ENCODE measurements at places on chromosomes 4 and X. TPM values are rescaled to one million over a fixed set of nuclear protein-coding genes. Genes with fewer than 3 reads are reported as not detected.
A peak's percentile ranks its signal among the peaks of the same experiment; 100 is the strongest.

GRCh38 chr4:24856586-24856985, 56.3 kb downstream of the CCDC149 start:
- no peak for DNase-seq

- no peak for DNase-seq
These were observed 416.6 kb upstream of the MAGEB18 start for GRCh38 chrX:25721564-25721963.

DNA sequence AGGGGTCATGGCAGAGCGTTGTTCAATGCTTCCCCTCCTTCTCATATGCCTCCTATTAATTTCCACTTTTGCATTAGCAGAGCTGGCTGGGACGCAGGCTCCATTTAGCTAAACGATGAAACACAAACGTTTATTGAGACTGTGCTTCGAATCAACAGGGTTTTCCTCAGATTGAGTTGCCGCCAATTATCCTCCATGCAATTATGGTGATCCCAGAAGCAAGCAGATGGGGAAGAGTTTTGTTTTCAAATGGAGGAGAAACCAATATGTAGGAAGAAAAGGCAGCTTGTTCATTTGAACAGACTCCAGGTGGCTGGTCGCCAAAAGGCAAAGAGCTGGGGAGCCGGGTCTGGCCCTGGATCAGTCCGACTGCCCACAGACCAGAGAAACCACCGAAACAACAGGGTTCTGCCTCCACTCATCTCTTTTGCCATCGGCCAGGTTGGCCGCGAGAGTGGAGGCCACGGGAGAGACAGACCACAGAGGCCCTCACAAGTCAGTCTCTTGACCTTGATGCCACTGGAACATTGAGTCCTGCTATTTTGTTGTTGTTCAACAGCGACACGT, 184.8 kb downstream of the GBA3 start:
- no peak for DNase-seq

DNA sequence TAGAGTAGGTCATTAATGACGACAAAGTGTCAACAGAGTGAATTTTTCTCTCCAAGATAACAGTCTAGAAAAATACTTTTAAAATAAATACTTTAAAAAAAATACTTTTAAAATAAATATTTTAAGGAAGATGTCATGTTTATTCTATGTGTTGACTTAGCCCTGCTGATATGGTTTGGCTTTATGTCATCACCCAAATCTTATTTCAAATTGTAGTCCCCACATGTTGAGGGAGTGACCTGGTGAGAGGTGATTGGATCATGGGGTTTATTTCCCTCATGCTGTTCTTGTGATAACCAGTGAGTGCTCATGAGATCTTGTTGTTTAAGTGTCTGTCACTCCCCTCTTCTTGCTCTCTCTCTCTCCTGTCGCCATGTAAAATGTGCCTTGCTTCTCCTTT, 754.9 kb upstream of the SLIT2 start:
- no peak for DNase-seq

Gene HELT
- total RNA-seq, result not detected

DNA sequence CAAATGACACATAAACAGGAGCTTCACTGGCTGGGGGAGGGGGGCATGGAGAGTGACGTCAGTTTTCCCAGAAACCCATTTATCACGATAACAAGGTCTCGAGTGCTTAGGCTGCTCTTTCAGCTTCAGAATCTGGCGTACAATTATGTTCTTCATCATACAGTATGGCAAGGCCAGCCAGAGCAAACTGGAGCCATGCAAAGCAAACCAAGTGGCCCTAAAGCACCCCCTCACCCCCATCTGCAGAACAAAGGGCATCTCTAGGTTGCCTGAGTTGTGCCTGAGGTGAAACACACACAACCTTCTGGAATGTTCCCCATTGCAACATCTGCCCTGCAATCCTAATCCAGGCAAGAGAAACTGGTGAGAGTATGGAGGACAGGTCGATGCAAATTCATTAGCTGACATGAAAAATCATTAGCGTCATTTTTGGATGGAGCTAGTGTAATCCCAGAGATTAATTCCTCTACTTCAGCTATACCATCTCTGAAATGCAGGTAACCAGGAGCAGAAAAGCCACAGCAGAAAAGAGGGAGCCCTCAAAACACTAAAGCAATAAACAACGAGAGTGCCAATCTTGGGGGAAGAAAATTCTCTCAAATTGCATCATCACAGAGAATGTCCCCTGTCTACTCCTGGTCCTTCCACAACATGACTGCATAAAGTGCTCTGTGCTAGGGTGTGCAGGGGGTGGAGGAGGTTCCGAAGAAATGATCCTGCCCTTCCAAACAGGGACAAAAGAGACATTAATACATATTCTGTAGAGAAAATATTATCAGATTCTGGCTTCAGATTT, 1.8 kb downstream of the SEPTIN6 start:
- no peak for DNase-seq

GRCh38 chrX:112812741-112813140, 27.9 kb downstream of the AMOT start:
- DNase-seq, result no peak

Gene ZNF182
- 3.2 TPM for total RNA-seq

GRCh38 chr4:52173470-52174045, 122.5 kb downstream of the SPATA18 start:
- DNase-seq, result peak; percentile 64

DNA sequence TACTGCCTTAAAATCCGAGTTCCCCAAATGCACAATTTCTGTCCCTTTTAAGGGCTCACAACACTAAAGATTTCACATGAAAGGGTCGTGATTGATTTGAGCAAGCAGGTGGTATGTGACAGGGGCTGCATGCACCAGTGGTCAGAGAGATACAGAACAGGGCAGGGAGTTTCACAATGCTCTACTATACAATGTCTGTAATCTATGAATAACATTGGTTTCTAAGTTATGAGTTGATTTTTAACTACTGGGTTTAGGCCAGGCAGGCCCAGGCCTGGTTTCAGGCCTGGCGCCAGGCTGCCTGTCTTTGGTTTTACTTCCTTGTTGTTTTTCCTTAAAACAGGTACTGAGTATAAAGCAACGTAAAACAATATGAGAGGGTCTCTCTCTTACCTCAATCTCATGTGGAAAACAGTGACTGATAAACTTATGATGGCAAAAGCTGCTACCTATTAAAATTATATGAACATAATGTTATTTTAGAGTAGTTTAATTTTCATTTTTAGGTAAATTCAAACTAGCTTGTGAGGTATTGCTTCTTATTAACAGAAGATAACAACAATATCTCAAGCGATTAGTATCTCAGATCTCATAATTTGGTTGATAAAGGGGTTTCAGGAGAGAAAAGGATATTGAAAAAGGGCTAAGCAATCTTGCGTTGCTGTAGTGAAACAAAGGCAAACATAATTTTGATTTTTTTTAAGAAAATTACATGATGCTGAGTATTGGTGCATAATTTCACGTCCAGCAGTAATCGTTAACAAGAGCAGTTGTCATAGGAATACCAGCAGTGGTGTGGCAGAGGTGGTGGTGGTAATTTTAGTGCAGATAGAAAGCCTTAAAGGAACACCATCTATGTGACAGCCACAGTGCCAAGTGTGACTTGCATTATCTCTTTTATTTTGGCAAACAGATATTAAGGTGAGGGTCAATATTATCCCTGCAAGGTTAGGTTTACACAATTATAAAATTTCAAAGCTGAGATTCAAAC, 944.4 kb upstream of the GRID2 start:
- DNase-seq, result no peak

GRCh38 chr4:126898815-126899214, 733.9 kb upstream of the INTU start:
- no peak for DNase-seq

DNA sequence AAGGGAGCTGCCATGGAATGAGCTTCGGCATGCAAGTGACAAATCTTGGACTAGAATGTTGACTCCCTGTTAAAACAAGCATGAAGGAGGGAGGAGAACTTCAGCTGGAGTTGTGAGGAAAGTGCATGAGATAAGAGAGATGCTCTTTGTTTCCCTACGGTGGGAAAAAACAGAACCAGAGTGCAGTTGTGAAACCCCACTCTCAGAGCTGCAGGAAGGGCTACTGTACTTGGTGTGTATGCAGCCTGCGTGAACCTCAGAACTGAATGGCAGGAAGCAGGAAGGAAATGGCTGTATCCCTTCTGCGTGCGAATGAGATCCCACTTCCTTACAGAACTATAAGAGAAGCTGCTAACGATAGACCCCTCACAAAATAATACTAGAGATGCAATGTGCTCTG, 57.2 kb downstream of the EGF start:
- DNase-seq, result no peak

DNA sequence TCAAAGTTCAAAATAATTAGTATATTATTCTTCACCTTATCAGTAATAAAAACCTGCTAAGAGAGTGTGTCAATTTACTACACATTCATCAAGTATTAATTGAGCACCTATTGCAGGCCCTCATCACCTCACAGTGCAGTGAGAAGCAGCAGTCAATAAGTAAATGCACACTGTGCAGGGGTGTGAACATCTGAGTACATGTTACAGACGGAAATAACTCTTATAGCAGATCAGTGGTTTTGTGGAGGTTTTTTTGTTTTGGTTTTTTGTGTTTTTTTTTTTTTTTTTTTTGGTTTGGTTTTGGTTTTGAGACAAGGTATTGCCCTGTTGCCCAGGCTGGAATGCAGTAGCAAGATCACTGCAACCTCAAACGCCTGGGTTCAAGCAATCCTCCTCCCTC, 20.3 kb downstream of the KLF3 start:
- no peak for DNase-seq

DNA sequence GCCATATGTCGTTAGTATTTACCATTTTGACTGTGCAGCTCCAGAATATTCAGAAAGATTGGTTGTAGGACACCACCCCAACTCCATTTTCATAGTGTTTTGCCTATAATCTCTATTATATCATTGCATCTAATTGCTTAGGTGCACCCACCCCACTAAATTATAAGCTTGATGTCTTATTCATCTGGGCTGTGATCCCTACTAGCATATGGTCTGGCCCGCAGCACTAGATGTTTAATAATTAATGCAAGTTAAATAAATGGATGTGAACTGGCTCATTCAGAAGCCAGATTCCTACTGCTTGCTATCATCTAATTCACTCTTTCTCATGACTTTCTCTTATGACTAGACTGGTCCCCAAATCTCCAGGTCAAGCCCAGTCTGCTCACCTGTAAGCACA, 143.5 kb downstream of the RELL1 start:
- no peak for DNase-seq

Gene LARP1B
- total RNA-seq, result 16.1 TPM

DNA sequence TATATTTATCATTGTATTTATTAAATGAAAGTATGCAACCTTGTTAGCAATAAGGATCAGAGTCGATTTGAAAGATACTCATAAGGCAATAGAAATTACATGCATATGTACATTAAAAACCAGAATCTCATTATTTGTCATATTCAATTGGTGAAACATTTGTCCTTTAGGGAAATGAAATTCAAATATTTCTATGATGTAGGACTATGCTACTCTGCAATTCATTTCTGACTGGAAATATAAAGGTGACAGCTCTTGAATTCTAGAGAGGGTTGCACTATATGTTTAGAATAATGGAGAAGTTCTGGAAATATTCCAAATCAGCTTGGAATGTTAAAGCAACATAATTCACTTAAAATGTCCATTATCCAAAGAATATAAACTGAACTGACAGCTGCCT, 1519.8 kb downstream of the ARAP2 start:
- no peak for DNase-seq

DNA sequence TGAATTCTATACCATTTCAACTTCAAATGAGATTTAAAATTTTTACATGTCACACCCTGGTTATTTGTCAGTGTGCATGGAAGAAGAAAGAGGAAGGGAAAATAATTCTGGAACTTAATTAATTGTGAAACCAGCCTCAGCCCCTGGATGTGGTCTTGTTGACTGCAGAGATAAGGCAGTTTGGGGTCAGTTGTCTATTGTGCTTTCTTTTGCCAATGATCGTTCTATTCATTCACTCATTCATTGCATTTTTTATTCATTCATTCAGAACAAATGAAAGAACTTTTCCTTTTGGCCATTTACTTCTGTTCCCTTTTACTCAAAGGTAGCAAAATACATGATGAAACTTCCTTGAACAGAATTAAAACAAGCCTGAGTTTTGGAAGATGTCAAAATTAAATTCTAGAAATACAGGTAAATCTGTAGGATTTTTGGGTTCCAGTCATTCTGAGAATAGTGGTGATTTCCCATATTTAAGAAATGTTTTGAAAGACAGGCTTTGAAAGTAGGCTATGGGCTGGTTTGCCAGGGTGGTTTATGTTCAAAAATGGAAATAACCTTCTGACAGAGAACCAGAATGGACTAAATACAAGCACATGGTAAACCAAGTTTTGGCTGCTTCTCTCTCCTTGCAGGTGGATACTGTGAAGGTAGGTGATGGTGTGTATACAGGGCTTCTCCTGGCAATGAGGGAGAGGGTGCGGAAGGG, 35.7 kb downstream of the PARM1 start:
- DNase-seq, result no peak

DNA sequence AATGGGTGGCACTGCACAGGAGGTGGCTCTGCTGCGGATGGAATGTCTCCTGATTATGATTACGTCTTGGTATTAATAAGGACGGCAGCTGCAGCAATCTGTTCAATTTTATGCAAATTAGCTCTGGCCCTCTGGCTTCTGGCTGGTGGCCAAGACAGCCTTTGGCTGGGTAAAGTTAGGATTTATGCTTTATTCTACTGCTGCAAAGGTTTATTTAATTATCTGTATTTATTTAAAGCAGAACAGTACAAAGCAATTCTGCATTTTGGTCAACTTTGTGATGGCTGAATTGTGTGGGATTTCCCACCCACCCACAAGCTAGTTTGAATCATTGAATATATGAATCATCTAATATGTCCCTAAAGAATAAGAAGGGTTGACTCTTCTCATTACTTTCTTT, 745.6 kb upstream of the FAM241A start:
- no peak for DNase-seq

GRCh38 chrX:41889317-41890025, 33.9 kb downstream of the CASK start:
- DNase-seq, result no peak

- no peak for DNase-seq
These were observed 69.4 kb downstream of the CCKAR start for GRCh38 chr4:26420913-26421312.

DNA sequence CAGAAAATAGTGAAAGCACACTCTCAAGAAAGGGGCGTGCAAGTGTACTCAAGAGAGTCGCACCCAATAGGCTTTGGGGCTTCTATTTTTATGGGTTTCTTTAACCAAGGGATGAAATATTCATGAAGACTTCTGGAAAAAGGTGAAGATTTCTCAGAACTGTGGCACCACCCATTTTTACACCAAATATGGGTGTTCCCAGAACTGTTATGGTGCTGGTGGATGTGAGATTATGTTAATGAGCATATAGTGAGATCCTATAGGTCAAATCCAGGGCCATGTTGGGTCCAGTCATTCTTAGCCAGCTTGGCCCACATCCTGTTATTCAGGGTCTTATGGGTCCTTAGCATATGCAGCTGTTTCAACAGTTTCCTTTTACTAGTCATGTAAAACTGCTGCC, 61.0 kb upstream of the SMIM10 start:
- no peak for DNase-seq

Gene ANAPC10
- 15.4 TPM for total RNA-seq

GRCh38 chrX:44974451-44974850, 101.5 kb downstream of the KDM6A start:
- DNase-seq, result no peak

Gene ATP2B3
- not detected for total RNA-seq

Data from left ventricle myocardium inferior (tissue), 1 donor.